SK-MEL-5 (cell line): ENCODE measurements at places on chromosomes 6 and 20. TPM values are rescaled to one million over a fixed set of nuclear protein-coding genes. Genes with fewer than 3 reads are reported as not detected.

LAMA2 gene
- total RNA-seq, result 1.3 TPM in 2 replicates

- DNase-seq, result no peak
Measured at GRCh38 chr20:58627212-58628072, 23.6 kb upstream of the STX16 start.

GRCh38 chr20:51542033-51542570 is 417 bp downstream of the NFATC2 start:
- no peak for DNase-seq

PGC gene
- total RNA-seq, result not detected in 2 replicates

DNA sequence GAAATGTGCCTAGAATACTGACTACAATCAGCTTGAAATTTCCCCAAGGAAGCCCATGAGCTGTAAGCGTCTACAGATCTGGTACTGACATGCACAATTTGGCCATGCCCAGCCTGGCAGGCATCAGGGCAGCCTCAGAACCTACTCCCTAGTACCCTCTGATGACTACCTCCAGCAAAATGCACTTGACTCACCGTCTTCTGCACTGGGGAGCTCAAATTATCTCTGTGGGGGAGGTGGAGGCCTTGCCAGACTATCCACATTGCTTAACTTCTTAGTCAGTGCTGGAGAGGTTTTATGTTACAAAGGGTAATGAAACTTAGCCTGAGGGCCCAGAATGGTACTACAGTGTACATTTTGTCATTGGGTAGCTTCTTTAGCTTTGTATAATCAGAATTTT is 126.0 kb upstream of the ADGRF1 start:
- peak; percentile 74 for DNase-seq

SPEF1 gene
- total RNA-seq, result 0.40 TPM in 1 of 2 replicates, not detected in the other

TEAD3 gene
- 1.8 and 2.7 TPM in 2 replicates for total RNA-seq

- no peak for DNase-seq
Measured at GRCh38 chr6:138931660-138932059, 56.4 kb downstream of the REPS1 start.

HLA-DOB gene
- not detected in 2 replicates for total RNA-seq

DNA sequence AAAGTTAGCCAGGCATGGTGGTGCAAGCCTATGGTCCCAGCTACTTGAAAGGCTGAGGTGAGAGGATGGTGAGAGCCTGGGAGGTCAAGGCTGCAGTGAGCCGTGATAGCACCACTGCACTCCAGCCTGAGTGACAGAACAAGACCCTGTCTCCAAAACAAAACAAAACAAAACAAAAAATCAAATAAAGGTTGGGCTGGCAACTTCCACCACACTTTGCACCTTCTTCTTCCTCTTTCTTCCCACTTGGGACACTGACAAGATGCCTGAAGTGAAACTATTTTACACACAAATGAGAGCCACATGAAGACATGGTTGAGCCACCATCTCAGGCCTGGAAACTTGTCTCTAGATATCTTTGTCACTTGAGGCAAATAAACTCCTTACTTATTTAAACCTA is 53.8 kb upstream of the CCDC28A start:
- no peak for DNase-seq

DNA sequence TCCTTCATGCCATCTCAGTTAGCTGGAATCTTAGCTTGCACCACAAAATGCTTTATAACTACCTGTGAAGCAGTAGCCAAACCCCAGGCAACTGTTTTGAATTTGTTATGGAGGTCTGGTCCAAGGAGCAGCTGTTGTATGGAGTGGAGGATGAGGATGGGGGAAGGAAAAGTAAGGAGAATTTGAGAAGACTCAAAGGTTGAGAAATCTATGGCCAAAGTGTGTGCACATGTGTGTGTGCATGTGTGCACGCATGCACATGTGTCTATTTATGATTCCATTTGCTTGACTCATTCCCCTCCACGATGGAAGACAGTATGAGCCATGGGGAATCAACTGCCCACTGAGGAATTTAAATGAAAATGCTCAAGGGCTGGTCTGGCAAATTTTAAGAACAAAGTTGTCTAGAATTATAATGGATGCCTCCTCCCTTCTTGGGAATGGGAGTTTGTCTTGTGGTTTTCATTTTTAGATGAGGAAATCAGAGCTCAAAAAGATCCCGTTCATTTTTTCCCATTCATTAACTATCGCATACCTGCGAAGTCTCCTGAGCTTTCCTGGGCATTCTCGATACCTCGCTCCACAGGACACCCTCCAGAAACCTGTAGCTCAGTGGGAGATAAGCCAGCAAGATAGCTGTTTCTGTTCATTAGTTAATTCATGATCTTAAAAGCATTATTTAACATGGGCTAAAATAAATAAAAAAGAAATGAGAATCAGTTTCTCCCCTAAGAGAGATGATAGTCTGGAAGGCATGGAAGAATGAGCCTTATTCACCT is 152.3 kb upstream of the NEDD9 start:
- no peak for DNase-seq

GRCh38 chr20:6683021-6683977 is 84.2 kb upstream of the BMP2 start:
- DNase-seq, result no peak

DNA sequence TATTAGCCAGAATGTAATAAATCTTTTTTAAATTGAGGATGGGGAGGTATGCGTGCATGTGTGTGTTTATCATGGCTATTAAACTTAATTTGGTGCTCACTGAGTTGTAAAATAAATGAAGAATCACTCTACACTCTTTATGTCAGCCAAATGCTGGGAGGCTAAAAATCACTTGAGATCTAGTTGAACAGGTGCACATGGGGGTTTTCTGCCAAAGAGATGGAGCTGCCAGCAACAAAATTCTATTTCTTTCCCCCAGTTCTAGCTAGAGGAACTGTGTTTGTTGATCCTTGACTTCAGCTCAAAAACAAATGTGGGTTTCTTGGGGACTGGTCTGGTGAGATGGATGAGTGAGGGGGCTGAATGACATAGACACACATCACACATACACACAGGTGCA is 183.3 kb upstream of the BTBD3 start:
- no peak for DNase-seq

DNA sequence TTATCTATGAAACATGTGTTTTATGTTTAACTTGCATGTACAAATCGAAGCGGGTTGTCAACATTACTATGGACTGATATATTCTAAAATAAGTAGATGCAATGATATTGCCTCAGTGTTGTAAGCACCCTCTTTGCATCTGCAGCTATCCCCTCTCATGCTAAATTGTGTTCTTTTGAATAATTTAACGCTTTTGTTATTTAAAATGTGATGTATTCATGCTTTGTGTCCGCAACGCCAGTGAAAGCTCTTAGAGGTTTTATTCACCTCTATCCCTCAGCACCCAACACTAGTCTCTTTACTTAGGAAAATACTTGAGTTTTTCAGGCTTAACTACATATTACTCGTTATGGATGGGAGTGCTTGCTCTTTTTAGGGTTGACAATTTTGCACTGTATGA is 173.7 kb upstream of the ID4 start:
- DNase-seq, result no peak

- no peak for DNase-seq
Measured at GRCh38 chr6:166687879-166688205, 60.8 kb upstream of the RPS6KA2 start.

- DNase-seq, result no peak
Measured at GRCh38 chr6:6942831-6943230, 164.9 kb upstream of the RREB1 start.

GRCh38 chr20:14906908-14907434 is 569.6 kb upstream of the FLRT3 start:
- DNase-seq, result no peak

TOX2 gene
- 0.37 and 0.51 TPM in 2 replicates for total RNA-seq

GRCh38 chr6:148471624-148472159 is 129.1 kb downstream of the SASH1 start:
- DNase-seq, result no peak

GRCh38 chr6:33895296-33895695 is 91.5 kb upstream of the MLN start:
- DNase-seq, result no peak

DNA sequence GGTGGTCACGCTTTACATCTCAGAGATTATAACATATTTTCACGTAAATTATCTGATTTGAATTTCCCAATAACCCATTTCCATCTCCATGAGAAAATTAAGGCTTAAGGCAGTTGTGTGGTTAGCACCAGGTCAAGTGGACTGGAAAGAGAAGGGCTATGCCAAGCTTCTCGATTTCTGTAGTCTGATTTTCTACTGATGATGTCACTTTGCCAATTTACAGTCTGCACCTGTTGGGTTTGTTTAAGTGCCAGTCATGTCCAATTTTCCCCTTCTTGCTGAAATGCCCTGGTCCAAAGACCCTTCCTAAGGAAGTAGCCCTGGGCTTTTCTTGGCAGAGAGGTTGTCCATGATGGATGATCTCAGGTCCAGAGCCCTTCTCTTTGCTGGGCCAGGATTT is 562.3 kb upstream of the BTBD3 start:
- no peak for DNase-seq

GRCh38 chr20:48460681-48461080 is 367.1 kb downstream of the PREX1 start:
- no peak for DNase-seq

AKAP12 gene
- 24.6 and 26.3 TPM in 2 replicates for total RNA-seq

DNA sequence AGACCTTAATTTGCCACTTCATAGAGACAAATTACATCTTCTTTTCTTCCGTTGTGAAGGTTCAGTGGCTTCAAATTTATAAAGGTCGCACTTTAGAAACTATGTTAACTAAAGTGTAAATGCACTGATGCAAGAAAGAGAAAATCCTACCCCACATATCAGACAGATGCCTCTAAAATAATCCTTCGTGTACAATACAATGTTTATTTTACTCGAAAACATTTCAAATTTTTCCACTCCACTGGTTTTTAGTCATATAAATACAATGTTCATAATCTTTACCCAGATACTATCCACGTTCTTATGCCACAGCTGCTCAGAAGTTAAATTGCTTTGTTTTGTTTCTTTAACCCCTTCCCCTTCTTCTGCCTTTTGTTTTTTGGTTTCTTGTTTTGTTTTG is 140.3 kb upstream of the LAMP5 start:
- no peak for DNase-seq

GRCh38 chr20:9363673-9364072 is 150.7 kb upstream of the LAMP5 start:
- no peak for DNase-seq

SPATA25 gene
- 1.3 and 2.2 TPM in 2 replicates for total RNA-seq

DNA sequence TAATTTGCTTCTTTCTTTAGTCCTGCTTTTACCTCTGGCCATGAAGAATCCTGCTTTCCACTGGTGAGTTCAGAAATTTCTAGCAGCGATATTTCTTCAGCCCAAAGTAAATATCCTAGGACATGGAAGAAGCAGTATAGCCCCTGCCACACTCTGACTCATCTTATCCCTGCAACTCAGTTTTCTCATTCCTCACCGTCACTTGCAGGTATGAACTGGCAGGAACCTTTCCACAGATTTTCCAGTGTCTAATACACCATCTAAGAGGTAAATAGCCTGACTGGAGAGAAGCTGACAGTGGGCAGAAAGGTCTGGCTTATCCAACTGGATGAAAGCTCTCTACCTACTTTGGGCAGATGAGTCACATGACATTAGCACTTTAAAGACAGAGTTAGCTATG is 816.7 kb upstream of the FLRT3 start:
- no peak for DNase-seq

DNA sequence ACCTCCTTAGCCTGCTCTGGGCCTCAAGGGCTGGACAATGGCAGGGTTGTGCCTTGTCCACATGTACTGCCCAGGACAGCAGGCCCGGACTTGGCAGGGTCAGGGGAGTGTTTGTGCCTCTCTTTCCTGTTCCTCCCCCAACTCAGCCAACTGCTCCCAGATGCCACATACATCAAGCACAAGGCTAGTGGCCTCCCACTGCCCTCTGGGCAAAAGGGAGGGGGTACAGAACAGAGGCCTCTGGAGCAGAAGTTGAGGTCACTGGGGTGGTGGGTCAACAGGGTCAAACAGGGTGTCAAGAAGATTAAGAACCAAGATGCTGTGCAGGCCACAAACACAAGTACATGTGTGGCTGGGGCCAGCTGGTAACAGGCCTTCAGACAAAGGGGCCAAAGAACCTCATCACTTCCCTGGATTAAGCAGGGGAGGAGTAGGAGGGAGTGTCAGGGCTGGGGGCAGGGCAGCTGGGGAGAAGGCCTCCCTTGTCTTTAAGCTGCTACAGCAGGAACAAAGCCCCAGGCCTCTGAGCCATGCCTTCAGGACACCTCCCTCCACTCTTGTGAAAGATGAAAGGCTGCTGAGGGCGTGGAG is 36.0 kb downstream of the KCNK5 start:
- peak; percentile 39 for DNase-seq

C6orf58 gene
- not detected in 2 replicates for total RNA-seq

GRCh38 chr6:138403324-138403800 is 661 bp upstream of the HEBP2 start:
- DNase-seq, result no peak

DNA sequence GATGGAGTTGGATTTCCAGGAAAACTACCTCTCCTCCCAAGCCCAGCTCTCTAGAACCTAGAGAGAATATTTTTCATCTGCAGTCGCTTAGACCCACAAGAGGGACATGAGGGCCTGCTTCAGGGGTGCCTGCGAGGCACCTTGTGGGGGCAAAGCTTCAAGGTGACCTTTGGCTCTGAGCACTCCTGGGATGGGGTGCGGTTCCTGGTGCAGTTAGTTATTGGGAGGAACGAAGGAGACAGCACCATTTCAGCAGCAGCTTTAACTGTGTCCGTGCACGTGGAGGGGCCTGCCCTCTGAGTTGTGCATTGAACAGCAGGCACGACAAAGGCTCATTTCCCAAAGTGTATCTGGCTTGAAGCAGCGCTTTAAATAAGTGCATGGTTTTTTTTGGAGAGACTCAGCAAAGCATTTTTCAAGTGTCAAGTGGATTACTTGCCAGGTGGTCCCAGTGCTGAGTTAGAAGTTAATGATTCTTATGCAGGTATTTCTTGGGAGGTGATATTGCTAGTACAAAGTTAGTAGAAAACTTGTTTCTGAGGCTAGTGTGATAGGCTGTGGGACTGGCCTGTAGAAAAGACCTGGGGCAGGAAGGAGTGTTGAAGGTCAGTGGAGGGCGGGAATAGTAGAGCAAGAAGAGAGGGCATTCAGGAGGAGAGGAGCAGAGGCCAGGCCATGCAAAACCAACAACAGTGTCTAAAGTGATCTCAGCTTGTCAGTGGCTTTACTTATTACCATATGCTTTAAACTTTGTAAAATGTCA is 3.8 kb downstream of the IGF2R start:
- DNase-seq, result peak; percentile 22

- DNase-seq, result no peak
Measured at GRCh38 chr6:154874773-154875592, 120.1 kb upstream of the TIAM2 start.

PRRT1 gene
- total RNA-seq, result 0.16 and 0.21 TPM in 2 replicates

DNA sequence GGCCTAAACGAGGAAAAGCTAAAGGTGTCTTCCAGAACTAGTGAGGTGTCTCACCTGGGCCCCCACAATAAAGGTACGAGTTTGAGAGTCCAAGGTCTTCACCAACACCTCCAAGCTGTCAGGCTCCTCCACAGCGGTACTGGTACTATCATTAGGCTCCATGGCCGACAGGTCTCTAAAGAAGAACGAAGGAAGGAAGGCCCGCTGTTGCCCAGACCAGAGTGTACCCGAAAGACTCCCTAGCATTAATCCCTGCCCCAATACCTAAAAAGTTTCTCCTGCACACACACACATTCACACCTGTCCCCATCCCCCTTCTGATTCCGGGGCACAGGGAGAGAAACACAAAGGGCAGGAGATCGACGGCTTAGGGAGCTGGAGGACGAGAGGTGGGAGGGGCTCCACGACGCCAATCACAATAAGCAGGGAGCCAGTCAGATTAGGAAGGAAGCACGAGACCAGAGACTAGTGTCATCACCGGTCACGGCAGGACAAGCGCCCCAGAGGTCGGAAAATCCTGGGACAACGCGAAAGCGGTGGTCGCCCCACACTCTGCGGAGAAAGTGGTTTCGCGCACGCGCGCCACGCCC is 764 bp downstream of the BAG6 start:
- DNase-seq, result peak; percentile 76

TMC2 gene
- total RNA-seq, result not detected in 2 replicates

- DNase-seq, result no peak
Measured at GRCh38 chr6:118815495-118815894, 78.5 kb upstream of the ASF1A start.
